Effector memory CD4-positive, alpha-beta T cell (primary cell): ENCODE measurements at places on chromosomes 13 and 19.

DNA sequence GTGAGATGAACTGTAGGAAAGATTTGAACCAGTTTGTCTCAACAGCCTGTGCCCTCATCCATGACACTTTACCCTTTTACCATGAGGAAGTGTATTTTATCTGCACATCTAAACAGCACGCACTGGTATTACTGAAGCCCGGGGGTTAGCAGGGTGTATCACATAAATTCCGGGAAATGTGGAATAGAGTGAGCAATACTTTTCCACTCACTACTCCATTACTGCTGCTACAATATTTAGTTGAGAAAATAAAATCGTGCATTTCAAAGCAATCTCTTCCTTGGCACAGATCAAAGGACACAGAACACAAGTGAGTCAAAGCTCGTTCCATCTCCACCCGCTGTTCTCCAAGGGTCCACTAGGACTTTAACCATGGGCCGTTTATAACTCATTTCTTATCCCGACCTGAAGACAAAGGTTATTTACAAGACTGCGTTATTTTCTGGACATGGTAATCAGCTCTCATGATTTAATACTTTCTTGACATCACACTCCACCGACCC is 35.2 kb downstream of the STK24 start:
- DNase-seq, result no peak

- no peak for DNase-seq
Observed at GRCh38 chr13:95743192-95743591, 66.3 kb downstream of the DNAJC3 start.

DNA sequence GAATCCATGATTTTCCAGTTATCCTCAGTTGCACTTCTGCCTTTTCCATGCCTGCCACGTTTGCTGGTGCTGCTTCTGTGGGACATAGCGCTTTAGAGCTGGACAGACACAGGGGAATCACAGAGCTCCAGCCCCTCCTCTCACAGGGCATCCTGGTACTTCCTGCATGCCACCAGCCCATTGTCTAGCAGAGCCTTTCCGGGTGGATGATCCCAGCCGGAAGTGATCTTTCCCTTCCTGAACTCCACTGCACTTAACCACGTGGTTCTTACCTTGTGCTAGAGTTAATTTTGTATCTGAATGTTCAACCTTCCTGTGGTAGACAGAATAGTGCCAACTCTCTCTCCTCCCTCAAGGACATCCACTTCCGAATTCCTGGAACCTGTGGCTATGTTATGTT is 12.6 kb upstream of the OLFM4 start:
- DNase-seq, result no peak

GRCh38 chr19:7527516-7528191 is 5.2 kb downstream of the MCOLN1 start:
- DNase-seq, result no peak

DNA sequence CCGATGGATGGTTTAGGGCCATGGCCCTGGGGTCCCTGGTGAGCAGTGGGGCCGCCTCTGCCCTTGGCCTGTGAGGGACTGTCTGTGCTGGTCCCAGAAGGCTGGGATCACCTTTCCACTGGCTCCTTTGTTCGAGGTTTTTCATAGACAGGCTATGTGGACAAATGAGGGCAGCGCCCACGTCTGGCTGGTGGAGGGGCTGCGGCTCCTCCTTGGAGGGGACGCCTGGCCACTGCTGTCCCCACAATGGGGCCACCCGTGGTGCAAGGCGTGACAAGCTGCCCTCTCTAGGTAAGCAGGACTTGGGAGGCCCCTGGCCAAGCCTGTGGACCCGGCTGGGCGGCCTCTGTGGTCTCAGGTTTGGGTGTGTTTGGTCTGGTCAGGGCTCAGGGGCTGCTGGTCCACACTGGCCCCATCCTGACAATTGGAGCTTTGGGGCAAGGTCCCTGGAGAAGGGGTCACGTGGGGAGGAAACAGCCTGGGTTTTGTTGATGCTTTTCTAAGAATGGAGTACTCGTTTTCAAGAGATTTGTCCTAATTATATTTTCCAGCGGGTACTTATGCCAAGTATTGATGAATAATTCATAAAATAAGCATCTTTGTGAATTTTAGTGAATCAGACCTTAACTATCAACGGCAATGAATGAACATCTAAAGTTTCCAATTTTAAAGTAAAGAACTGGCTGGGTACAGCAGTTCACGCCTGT is 33.3 kb downstream of the MCF2L start:
- no peak for DNase-seq

GRCh38 chr19:10555610-10555973 is 10.2 kb downstream of the KRI1 start:
- DNase-seq, result no peak

DNA sequence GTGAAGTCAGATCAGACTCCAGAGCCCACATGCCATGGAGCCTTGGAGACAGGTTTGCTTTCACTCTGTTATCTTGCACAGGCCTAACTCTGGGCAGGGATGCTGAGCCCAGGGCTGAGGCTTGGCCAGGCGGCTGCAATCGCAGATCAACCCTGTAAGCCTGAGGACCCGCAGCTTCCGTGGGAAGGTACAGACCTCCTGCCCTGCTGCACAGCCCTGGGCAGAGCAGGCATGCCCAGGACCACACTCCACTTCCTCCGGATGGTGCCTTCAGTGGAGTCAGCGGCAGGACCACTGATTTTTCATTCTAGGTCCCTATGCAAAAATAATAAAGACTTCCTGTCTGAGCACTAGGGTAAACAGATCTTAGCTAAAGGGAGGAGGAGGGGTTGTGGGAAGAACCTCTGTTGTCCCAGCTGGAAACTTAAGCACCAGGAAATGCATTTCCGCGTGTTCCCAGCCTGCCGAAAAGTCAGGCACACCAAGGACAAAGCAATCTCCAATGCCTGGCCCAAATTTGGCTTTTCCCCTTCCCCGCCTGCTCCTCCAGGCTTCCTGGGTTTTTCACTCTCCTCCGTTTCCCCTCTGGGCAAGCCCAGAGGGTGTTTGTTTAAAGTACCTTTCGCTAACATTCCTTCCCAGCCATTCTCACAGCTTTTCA is 87.3 kb downstream of the KCTD15 start:
- no peak for DNase-seq

DNA sequence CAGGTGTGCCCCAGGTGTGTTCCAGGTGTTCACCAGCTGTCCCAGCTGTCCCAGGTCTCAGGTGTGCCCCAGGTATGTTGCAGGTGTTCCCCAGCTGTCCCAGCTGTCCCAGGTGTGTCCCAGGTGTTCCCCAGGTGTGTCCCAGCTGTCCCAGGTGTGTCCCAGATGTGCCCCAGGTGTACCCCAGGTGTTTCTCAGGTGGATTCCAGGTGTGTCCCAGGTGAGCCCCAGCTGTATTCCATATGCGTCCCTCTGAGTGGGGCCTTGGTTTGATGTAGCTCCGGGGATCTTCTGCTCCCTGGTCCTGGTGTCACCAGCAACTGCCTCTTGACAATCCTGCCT is 719 bp upstream of the GRK1 start:
- no peak for DNase-seq

DNA sequence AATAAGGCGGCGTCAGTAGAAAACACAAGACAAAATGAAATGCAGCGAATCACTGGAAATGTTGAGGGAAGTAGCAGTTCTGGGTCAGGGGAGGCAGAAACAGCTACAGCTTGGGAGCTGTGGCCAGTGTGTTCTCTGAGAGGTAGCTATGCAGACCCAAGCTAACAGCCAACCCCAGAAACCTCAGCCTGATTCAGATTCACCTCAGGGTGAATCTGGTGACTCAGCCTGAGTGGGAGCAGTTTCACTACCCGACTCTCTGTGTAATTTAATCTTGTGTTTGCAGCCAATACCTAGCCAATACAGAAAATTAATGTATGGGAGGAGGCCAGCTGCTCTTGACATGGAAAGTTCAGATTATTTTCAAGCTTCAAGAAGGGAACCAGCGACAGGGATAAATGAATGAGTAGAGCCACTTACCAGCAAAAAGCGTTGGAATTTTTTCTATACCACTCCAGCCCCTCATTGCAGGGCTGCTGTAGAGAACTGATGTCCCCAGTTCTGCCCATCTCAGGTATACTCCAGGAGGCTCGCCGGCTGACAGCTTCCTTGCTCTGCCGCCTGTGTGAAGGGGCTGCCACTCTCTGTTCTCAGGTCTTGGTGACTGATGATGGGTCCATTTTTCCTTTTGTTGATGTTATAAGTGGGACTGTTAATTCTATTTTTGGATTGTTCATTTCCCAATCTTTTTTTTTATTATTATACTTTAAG is 8.9 kb downstream of the IGFL3 start:
- DNase-seq, result no peak

- no peak for DNase-seq
Observed at GRCh38 chr13:84446972-84447639, 564.8 kb upstream of the SLITRK1 start.

DNA sequence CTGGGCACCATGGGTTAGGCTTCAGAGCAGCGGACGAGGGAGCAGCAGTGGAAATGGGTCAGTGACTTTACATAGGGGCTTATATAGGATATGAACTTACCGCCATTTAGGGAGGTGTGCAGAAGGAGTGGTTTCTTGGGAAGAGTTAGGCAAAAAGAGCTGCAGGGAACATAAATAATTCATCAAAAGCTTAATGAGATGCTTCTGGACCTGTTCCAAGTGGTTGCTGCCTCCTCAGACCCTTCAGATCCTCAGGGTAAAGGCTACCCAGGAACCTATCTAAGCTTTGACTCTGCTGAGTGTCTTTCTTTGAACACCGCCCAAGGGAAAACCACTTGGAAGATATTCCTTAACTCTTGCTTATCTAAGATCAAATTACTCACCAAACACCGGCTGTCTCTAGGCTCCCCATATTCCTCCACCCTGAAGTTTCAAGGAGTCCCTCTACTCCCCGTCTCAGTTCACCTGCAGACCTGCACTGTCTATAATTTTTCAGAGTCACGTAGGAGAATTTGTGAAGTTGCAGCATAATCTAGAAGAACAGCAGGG is at the start of gene IGFL4:
Gene IGFL4 (minus strand): TSS at position 51 of the 549 bp plus-strand sequence. CDS start 40 bp downstream, at position 11.
- no peak for DNase-seq
